ENCODE measurements at places on chromosomes 3 and 15. TPM values are rescaled to one million over a fixed set of nuclear protein-coding genes. Genes with fewer than 3 reads are reported as not detected.

OXSR1 gene
- 30.1 TPM for total RNA-seq

RNF7 gene
- 36.7 TPM for total RNA-seq

XIRP1 gene
- not detected for total RNA-seq

CFAP100 gene
- not detected for total RNA-seq

POTEB2 gene
- total RNA-seq = not detected

NANOGP8 gene
- total RNA-seq = 0.73 TPM

HHATL gene
- not detected for total RNA-seq

SI gene
- not detected for total RNA-seq

SV2B gene
- total RNA-seq = not detected

CADM2 gene
- total RNA-seq = not detected

INO80 gene
- 20.6 TPM for total RNA-seq

GHSR gene
- not detected for total RNA-seq
